Activated CD8-positive, alpha-beta memory T cell treated with anti-CD3 and anti-CD28 coated beads for 4 hours (primary cell): ENCODE measurements at places on chromosomes 2 and 18.

GRCh38 chr2:24214880-24215279 lies 40.0 kb downstream of the FAM228A start:
- no peak for DNase-seq

- DNase-seq: no peak
These were observed 28.1 kb downstream of the SLC1A4 start for GRCh38 chr2:65017335-65017734.

DNA sequence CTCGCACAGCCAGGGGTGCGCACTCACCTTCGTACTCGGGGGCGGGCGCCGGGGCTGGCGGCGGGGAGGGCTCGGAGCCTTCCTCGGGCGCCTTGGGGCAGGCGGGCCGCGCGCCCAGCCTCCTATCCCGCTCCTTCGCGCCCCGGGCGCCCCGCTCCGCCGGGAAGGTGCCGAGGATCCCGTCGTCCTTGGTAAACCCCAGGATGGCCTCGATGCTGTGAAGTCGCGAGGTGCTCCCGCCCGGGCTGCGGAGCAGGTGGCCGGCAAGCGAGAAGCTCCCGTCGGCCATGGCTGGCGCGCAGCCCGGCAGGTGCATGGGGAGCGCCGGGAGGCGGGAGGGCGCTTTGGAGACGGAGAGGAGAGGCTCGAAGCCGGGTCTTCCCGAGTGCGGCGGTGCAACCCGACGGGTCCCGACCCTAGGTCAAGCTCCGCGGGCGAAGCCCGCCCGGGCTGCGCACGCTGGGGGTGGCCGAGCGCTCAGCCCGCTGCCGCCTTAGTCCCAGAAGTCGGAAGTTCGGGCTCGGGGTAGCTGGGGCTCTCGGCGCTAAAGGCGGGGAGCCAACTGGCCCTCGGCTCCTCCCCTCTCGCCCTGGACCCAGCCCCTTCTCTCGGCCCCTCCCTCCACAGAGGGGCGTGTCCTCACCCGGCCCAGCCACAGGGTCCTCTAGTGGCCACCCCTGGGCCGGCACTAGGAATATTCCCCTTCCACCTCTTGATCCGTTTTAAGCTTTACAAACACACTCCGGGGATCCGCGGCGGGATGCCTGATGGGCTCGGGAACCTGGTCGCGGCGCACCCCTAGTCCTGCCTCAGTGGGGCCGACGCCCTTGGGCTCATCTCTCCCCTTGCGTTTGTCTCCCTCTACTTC lies at the start of gene RAX:
RAX (minus strand) TSS at position 564 of the 868 bp plus-strand sequence; CDS start at position 316, 248 bp downstream.
- no peak for DNase-seq

GRCh38 chr2:95276244-95276887 lies 2.1 kb downstream of the PROM2 start:
- no peak for DNase-seq

GRCh38 chr2:57543211-57543610 lies 503.4 kb upstream of the VRK2 start:
- no peak for DNase-seq

- peak; percentile 4 for DNase-seq
These were observed 46.4 kb downstream of the PROC start for GRCh38 chr2:127464470-127465257.

GRCh38 chr2:178827739-178828485 lies 20.7 kb upstream of the TTN start:
- no peak for DNase-seq

DNA sequence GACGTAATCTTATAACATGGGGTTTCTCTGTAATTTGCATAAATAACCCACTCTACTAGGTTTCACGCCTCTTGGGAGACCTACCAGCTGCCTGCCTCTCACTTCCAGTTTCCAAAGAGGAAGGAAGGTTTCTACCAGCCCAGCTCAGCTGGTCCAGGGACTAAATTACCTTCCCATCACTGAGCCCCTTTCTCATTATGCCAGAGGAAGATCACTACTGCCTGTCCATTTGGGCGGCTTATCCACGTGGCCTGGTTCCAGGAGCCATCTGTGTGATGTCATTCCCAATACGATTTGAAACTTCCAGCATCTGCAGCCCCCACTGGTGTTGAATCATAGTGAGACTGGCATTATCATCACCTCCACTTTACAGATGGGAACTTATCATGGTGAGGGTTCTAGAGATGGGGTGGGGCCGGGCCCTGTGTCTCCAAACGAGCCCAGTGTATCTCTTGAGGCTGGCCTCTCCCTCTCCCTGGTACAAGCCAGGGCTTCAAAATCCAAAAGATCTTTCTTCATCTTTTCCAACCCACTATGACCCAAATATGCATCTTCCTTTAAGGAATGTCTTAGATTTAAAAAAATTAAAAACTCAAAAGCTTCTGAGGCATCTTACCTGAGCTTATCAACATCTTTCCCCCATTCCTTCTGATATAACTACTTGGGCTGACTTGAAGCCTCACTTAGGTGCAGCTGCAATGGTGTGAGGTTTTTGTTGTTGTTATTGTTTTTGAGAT lies 140.8 kb downstream of the DDX1 start:
- no peak for DNase-seq

DNA sequence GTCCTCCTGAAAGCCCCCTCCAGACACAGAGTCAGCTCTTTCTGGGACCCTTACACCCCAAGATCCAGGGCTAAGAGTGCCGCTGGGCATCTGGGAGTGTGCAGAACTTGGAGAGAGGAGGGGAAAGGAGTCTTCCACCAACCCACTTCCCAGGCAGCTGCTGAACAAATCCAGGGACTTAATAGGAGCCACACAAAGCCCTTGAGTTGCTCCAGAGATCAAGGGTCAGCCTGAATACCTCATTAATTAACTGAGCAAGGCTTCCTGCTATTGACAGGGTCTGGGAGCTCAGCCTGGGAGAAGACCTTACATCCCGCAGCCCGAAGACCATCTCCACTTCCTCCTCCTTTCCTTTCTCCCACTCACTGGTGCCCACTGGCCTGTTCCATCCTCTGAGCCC lies 108.3 kb downstream of the CELF4 start:
- DNase-seq: no peak

GRCh38 chr18:49691177-49691608 lies 122.1 kb downstream of the ACAA2 start:
- DNase-seq: no peak
